Nephron progenitor cell (in vitro differentiated cells): ENCODE measurements at places on chromosomes 3 and 15.

DNA sequence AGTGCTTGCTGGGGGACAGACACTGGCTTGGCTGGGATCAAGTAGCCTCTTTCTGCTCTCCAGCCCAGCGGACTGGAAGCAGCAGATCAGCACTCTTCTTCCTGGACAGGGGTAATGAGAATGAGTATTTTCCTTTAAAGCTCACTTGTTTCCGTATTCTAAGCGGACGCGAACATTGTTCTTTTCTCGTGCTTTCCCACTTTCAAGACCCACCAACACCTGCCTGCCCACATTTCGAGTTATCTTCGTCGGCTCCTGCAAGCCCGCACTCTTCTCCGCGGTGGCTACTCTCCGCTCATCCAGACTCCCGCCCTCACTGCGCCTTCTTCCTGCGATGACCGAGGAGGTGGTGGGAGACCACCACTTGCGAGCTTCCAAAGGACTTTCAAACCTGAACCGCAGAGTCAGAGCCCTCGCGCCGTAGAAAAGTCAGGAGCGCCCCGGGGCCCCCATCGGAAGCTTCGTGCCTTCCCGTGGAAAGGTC is 1.6 kb upstream of the PPM1L start:
- DNase-seq: peak; percentile 55

- DNase-seq: no peak
Measured at GRCh38 chr3:108088697-108089096, 2.1 kb downstream of the CD47 start.

GRCh38 chr3:130606336-130606735 is 89.4 kb downstream of the COL6A6 start:
- no peak for DNase-seq

- DNase-seq: no peak
Measured at GRCh38 chr3:27533718-27534573, 49.8 kb upstream of the SLC4A7 start.

GRCh38 chr3:192611411-192611810 is 115.9 kb downstream of the FGF12 start:
- no peak for DNase-seq

DNA sequence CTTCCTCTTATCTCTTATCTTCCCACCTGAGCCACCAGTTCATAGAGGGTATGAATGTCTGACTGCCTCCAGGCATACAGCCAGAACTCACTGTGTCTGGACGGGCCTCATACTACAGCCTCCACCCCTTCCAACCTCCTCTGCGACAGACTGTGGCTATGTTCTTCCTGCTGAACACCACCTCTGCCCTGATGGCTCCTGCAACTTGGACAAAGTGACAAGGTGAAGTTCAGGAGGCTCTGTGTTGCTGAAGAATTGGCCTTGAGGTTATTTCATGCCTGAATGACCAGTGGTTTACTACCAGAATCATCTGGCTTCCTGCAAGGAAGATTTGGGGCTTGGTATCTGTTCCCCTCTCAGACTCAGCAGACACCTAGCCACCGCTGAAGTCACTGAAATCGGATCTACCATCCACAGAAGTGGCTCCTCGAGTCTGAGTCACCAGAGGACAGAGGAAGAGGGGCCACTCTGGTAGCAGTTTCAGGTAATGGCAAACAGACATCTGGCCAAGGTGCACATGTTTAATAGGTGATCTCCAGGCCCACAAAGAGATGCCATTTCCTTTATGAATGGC is 14.2 kb upstream of the ULK3 start:
- DNase-seq: no peak

DNA sequence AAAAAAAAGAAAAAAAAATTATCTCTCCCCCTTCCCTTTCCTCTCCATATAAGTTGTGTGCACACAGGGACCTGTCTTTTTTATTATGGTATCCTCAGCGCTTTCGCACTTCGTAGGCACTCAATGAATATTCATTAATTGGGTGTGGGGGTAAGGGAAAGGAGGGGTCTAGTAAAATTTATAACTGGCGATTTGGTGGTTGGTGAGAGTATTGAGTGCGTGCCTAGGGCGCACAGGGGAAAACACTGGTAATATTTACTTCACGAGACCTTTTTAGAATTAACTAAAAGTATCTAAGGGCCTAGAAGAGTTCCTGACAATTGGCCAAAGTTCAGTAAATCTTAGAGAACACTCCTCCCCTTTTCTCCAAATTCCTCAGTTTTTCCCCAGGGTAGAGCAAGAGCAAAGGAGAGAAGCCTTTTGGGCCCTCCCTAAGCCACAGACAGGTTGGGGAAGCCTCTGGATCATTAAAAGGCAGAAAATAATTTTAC is 25.7 kb downstream of the TYRO3 start:
- no peak for DNase-seq

- DNase-seq: no peak
Measured at GRCh38 chr3:80097674-80098073, 329.9 kb upstream of the ROBO1 start.

DNA sequence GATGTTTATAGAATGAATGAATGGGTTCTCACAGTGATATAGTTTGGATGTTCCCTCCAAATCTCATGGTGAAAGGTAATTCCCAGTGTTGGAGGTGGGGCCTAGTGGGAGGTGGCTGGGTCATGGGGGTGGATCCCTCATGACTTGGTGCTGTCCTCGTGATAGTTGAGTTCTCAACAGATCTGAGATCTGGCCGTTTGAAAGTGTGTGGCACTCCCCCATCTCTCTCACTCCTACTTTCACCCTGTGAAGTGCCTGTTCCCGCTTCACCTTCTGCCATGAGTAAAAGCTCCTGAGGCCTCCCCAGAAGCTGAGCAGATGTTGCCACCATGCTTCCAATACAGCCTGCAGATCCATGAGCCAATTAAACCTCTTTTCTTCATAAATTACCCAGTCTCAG is 170.8 kb upstream of the LINGO1 start:
- no peak for DNase-seq

- no peak for DNase-seq
Measured at GRCh38 chr3:107116251-107116650, 261.0 kb upstream of the CCDC54 start.

GRCh38 chr3:87727783-87728182 is 331.0 kb downstream of the CGGBP1 start:
- DNase-seq: no peak

DNA sequence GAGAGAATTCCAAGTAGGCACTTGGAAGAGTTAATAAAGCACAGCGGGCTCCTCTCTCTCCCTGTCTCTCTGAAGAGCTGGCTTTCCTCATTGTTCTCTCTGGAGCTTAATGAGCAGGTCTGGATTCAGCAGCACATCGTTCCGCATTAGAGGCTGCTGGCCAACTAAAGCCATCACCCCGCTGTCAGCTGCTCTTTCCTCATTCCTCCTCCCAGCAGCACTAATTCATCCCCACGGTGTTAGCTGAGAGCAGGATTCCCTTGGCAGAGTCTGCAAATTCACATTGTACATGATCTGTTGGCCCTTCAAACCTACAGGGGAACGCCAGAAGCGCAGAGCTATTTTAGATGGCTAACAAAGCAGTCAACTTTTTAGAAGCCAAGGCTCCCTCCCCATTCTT is 44.2 kb downstream of the SGO1 start:
- peak; percentile 32 for DNase-seq

- no peak for DNase-seq
Measured at GRCh38 chr15:72784456-72784876, 908 bp upstream of the ADPGK start.

DNA sequence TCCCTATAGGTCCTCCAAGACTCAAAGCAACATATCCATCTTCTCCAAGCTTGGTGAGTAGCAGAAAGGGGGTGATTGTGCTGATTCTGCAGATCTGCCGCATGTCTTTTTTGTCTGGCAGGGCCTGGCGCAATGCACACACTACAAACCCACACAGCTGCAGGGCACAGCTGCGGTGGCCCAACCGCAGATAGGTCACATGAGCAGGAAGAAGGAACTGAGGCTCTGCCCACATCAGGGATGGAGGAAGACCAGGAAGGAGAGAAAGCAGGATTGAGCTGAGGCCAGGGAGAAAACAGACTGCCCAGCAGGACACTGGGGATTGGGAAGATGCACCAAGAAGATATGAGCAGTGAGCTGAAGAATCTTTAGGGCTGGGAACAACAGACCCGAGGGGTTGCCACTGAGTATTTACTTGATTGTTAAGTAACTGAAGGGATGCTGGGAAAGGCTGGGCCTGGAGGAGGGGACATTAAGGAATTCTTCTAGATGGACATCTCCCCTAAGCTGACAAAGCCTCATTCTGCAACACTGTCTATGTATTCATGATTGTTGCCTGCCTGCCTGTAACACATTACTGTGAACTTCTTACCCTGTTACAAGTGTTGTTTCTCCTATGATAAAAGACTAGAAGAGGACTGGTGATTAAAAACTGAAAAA is 126.7 kb downstream of the MYLK start:
- no peak for DNase-seq

DNA sequence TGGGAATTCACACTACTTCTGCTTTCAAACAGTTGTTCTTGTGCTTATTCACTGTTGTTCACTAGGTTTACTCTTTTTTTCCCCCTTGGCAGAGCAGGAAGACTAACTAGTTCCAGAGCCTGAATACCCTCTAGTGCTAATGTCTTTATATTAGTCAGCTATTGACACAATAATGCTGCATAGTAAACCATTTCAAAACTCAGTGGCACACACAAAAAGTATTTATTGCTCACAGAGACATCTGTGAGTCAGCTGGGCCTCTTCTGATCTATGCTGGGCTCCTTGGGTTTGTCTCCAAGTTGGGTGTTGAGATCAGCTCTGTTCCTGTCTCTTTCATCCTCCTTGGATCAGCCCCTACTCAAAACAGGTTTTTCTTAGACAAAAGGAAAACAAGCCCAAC is 51.1 kb downstream of the RSRC1 start:
- no peak for DNase-seq

GRCh38 chr3:109930582-109930981 is 593.2 kb upstream of the DPPA4 start:
- no peak for DNase-seq

DNA sequence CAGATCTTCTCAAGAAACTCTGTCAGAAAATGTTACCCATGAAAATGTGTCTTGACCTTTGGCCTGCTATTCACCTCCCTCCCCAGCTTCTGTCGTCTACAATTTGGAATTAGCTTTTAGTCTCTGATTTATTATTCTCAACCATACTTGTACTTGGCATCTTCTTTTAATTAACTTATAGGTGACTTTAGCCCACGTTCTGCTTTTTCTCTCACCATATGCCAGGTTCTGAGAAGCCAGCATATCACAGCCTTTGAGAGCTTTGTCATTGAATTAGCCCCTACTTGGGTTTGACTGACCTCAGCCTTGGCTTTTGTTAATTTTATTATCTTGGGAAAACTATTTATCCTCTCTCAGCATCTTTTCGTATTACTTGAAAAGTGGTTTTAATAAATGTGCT is 355.9 kb downstream of the OXSM start:
- DNase-seq: no peak

DNA sequence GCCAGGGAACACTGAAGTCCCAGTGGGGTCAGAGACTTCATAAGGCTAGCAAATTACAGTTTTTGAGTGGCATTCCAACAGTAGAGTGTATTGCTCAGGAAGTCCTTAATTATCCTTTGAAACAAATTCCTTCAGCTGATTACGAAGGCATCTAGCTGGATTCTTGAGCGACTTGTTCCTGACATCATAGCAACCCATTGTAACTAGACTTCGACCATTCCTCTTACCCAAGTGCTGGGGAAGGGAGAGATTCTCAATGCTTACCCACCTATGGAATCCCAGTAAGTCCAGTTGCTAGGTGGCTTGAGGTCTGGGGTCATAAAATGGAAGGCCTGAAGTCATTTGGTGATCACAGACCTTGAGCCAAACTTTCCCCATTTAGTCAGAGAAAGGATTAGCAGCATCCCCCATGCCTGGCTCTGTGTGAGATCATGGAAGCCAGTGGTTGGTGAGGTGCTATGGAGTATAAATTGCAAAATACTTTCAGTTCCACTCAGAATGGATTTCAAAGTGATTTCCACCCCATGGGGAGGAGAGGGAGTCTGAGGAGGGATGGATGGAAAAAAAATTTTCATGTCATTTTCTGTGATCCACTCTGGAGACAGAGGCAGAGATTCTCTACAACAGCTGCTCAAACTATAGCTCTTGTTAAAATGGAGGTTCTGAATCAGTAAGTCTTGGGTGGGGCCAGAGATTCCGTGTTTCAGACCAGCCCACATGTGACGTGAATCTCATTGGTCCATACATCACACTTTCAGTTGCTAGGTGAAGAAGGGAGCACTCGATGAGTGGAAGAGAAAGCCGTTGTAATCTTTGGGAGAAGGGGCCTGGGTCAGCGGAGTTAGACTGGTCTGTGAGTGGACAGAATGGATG is 45.7 kb downstream of the CD86 start:
- DNase-seq: no peak

DNA sequence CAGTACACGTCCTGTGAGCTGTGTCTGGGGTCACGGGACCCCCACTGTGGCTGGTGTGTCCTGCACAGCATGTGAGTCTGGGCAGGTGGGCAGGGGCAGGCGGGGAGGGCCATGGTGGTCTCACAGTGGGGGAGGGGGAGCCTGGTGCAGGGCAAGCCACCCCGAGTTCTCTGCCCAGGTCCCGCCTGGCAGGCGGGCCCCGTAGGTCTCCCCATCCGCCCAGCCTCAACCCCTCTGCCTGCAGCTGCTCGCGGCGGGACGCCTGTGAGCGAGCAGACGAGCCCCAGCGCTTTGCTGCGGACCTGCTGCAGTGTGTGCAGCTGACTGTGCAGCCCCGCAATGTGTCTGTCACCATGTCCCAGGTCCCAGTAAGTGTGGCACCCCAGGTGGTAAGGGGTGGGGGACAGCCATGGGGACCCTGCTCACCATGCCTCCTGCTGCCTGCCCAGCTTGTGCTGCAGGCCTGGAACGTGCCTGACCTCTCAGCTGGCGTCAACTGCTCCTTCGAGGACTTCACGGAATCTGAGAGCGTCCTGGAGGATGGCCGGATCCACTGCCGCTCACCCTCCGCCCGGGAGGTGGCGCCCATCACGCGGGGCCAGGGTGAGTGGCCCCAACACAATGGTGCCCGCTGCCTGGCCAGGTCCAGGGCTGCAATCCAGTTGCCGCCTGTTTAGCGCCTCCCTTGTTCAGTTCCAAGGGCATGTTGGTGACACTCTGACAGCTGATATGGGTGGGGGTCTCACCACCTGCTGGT is 21.9 kb downstream of the PLXNA1 start:
- no peak for DNase-seq
